ENCODE measurements at places on chromosomes 7 and 10.

DNA sequence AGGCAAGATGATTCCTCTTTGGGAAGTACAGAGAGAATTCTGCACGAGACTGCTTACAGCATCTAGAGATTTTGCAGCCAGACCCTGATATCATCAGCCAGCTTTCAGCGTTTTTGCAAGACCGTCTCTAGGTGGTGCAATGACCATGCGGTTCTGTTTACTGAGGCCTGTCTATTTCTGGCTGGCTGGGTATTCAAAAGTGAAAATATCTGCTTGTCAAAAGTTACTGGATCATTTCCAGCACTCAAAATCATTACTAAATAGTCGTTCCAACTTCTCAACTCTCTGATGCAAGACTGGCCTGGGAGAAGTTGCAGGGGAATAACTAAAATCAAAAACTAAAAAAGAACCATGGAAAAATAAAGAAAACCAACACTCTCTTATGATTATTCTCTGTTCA, 240.1 kb downstream of the ELMO1 start:
- no peaks in the 10 kb centered on the region for H3K27me3 ChIP-seq
- H3K27ac ChIP-seq = no peak overlapping the region
- H3K4me1 ChIP-seq = no peaks in the 10 kb centered on the region
- peak; percentile 38 for DNase-seq
- H3K36me3 ChIP-seq = no peaks in the 10 kb centered on the region

- H3K27ac ChIP-seq = no peak overlapping the region
- no peaks in the 10 kb centered on the region for H3K4me1 ChIP-seq
- H3K27me3 ChIP-seq = no peaks in the 10 kb centered on the region
- peak; percentile 45 for DNase-seq
- H3K4me3 ChIP-seq = no peak overlapping the region
- H3K36me3 ChIP-seq = no peaks in the 10 kb centered on the region
Observed at GRCh38 chr7:113267885-113268284, 149.5 kb upstream of the SMIM30 start.

- no peak overlapping the region for H3K27ac ChIP-seq
- no peaks in the 10 kb centered on the region for H3K36me3 ChIP-seq
- no peak overlapping the region for H3K4me3 ChIP-seq
- H3K4me1 ChIP-seq = peaks cover 15% of the 10 kb centered on the region
- peaks cover 3% of the 10 kb centered on the region for H3K27me3 ChIP-seq
Observed at GRCh38 chr10:71594934-71595571, 124.5 kb downstream of the C10orf105 start.

DNA sequence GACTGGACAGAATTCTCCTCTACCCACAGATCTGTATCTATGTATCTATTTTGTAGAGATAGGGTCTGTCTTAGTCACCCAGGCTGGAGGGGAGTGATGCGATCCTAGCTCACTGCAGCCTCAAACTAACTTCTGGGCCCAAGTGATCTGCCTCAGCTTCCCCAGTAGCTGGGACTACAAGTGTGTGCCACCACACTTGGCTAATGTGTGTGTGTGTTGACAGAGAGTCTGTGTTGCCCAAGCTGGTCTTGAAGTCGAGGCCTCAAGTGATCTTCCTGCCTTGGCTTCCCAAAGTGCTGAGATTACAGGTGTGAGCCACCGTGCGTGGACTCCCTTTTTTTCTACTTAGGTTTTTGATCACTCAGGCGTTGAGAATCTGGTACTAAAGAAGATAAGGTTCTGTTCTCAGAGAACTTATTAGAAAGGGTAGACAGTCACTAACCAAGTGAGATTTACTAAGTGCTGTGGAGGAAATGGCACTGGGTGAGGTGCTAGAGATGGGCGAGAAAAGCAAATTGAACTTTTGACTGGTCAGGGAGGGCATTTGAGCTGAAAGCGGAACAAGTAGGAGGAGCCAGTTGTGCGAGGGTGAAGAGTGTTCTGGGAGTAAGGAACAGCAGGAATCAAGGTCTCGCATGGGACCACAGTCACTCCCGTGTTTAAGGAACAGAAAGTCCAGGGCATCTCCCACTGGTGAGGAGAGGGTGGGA, 18.0 kb downstream of the NDUFB2 start:
- no peak overlapping the region for H3K27ac ChIP-seq
- no peaks in the 10 kb centered on the region for H3K27me3 ChIP-seq
- H3K36me3 ChIP-seq = no peaks in the 10 kb centered on the region
- H3K4me3 ChIP-seq = no peak overlapping the region

GRCh38 chr10:18822156-18822555, 162.9 kb downstream of the ARL5B start:
- H3K27me3 ChIP-seq = no peaks in the 10 kb centered on the region
- peak; percentile 21 for DNase-seq
- no peak overlapping the region for H3K4me3 ChIP-seq
- H3K36me3 ChIP-seq = no peaks in the 10 kb centered on the region
- no peaks in the 10 kb centered on the region for H3K4me1 ChIP-seq

DNA sequence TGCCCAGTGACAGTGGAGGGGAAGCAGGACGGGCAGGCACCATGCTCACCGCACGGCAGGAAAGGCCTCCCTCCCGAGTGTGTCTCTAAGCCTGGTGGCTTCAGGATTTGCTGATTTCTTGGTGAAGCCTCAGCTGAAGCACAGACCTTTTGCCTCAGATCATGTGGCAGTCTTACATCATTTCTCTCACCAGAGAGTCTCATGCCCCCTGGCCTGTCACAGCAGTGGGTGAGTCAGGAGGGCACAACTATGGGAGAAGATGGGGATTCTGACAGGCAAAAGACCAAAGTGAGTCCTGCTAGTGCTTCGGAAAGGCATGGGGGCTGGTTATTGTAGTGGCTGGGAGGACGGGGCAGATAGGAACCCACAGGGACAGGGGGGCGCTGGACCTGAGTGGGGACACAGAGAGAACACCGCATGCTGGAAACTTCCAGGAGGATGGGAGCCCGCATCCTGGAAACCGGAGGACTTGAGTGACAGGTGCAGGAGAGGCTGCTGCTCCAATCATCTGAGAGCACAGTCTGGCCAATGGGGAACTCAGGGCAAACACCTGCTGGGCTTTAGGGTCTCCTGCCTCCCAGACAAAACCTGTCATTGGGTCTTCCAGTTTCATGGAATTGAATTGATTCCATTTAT, 166.8 kb downstream of the ADARB2 start:
- H3K27ac ChIP-seq = no peak overlapping the region
- no peak overlapping the region for H3K4me3 ChIP-seq
- H3K36me3 ChIP-seq = no peaks in the 10 kb centered on the region
- DNase-seq = no peak
- no peaks in the 10 kb centered on the region for H3K27me3 ChIP-seq
- no peaks in the 10 kb centered on the region for H3K4me1 ChIP-seq

GRCh38 chr7:20232848-20233247, 15.7 kb upstream of the MACC1 start:
- no peaks in the 10 kb centered on the region for H3K27me3 ChIP-seq
- H3K4me1 ChIP-seq = peaks cover 21% of the 10 kb centered on the region
- DNase-seq = no peak
- no peaks in the 10 kb centered on the region for H3K36me3 ChIP-seq

- no peak overlapping the region for H3K27ac ChIP-seq
- DNase-seq = no peak
- no peaks in the 10 kb centered on the region for H3K27me3 ChIP-seq
Observed at GRCh38 chr10:129369566-129369965, 97.5 kb upstream of the MGMT start.

DNA sequence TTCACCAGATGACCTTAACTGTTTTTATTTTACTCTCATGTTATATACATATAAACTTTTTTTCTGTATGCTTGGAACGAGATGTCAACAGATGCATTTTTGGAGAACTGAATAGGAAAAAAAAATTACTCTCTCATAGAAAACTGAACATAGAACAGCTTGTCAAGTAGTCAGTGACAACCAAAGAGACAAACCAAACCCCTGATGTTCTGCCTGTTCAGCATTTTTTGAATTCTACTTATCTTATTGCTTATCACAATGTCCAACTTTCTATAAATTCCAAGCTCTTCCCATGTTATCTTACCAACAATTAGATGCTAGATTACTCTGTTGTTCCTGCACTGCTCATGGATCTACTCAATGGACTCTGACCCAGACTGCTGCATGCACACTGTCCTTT, 95.2 kb downstream of the VPS41 start:
- no peak for DNase-seq
- no peaks in the 10 kb centered on the region for H3K27me3 ChIP-seq
- H3K36me3 ChIP-seq = no peaks in the 10 kb centered on the region
- H3K4me1 ChIP-seq = no peaks in the 10 kb centered on the region
- H3K27ac ChIP-seq = no peak overlapping the region

DNA sequence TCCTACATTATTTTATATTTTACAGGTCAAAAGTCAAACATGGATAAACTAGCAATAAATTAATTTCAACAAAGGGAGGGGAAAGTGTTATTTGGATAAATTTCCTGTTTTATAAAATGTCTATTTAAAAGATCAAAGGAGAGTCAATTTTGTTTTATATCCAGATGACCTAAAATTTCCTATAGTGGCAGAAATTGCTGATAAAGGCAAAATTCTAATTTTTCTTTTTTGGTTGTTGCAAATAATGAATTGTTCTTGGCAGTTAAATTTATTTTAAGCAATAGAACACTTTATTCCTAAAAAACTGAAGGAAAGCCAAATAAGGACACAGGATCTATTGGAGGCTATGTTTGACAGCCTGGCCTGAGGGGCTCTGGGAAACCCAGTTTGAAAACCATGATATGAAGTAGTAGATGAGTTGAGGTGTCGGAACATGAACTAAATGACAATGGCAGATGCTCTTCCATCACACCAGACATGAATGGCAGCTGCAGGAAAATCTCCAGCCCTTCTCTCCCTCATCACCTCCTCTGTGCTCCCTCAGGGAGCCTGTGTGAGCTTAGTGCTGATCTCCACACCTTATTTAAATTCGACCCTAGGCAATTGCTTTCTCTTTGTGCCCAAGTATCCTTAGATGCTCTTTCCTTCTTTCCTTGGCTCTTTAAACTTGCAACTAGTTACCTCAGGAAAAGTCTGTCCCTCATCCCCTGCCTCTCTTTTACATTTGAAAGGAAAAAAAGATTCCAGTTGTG, 395.0 kb downstream of the THSD7A start:
- DNase-seq = no peak
- no peaks in the 10 kb centered on the region for H3K27me3 ChIP-seq
- H3K36me3 ChIP-seq = no peaks in the 10 kb centered on the region
- no peak overlapping the region for H3K27ac ChIP-seq
- no peaks in the 10 kb centered on the region for H3K4me1 ChIP-seq

- no peak overlapping the region for H3K4me3 ChIP-seq
- no peak for DNase-seq
- H3K27me3 ChIP-seq = no peaks in the 10 kb centered on the region
- no peak overlapping the region for H3K27ac ChIP-seq
- no peaks in the 10 kb centered on the region for H3K36me3 ChIP-seq
Observed at GRCh38 chr10:15306735-15307280, 64.3 kb downstream of the FAM171A1 start.

DNA sequence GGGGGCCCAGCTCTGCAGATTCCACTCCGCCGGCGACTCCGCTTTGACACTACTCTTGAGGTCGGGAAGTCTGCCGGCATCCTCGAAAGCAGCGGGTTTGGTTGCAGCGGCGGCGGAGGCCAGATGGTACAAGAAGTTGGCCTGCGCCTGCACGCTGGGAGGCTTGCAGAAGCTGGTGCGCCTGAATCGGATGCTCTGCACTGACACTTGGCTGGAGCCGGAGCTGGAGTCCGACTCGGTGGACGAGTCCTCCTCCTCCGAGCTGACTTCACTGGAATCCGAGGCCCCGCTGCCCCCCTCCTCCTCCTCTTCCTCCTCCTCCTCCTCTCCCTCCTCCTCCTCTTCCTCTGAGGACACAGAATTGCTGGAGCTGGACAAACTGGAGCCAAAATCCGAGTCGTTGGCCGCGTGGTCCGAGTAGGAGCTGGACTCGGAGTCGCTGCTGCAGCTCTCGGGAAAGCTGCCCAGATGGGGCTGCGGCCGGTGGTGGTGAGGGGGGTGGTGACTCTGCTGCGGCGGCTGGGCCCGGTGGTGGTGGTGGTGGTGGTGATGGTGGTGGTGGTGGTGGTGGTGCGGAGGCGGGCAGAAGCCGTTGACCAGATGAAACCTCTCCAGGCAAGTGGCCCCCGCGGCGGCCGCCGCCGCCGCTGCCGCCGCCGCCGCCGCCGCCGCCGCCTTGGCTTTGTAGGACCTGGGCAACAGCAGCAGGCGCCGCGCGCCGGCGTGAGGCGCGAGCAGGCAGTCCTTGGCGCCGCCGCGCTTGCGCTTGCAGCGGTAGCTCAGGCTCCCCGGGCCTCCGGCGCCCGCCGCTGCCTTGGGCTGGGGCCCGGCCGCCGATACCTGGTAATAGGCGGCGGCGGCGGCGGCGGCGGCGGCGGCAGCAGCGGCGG, 9.0 kb downstream of the SKIDA1 start:
- H3K36me3 ChIP-seq = no peaks in the 10 kb centered on the region
- H3K27me3 ChIP-seq = no peaks in the 10 kb centered on the region
- H3K4me1 ChIP-seq = peaks cover 57% of the 10 kb centered on the region
- H3K4me3 ChIP-seq = peak overlapping the region; percentile 70
- peak; percentile 67 for DNase-seq

DNA sequence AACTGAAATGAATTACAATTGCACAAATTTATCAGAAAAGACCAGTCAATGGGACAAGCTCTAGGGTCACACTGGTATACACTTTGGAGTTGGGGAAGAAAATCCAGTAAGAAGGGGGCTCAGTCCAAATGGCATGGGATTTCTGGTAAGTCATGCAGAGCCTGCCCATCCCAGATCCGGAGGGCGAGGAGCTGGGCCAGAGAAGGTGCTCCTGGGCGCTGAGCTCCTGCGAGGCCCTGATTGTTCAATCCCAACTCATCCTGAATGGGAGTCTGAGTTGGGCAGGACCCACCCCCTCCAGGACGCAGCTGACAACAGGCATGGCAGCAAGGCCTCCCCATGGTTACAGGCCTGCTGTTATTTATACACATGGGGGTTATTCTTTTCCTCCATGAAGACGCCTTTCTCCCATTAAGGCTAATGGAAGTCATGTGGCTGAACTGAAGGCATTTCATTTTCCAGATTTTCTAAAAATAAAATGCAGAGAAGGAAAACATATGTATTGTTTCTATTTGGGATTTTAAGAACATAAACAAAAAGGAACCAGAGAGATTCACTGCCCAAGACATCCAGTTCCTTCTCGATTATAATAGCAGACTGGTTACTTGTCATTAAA, 91.1 kb upstream of the ADAM12 start:
- H3K27ac ChIP-seq = no peak overlapping the region
- no peaks in the 10 kb centered on the region for H3K36me3 ChIP-seq
- H3K4me1 ChIP-seq = peaks cover 4% of the 10 kb centered on the region

DNA sequence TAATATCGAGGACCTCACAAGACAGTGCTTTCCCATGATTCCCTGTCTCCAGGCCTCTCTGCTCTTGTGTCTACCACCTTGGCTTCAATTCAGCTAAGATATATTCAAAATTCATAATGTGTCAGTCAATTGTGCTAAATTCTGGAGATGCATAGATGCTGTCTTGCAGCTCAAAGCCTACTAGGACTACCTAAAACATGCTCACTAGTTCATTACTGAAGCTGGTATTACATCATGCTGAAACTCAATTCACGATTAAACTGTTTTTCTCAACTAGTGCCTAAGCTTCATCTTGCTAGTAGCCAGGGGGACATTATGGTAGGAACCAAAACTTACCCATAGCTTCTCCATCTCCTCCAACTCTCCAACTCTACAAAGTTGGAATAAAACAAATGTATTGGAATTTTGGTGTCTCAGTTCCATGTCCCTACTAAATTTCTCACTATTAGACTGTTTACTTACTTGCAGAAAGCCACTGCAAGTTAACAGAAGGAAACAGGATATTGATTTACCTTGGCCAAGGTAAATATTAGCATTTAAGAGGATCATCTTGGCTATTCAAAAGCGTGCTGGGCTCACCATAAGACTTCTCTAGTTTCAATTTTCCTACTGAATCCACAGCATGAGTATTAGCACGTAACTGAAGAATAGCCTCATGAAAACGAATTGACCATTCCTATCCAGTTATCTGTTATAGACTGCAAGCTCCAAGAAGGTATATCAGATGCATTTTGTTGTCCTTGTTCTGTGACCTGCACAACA, 53.6 kb downstream of the CREB3L2 start:
- no peak overlapping the region for H3K27ac ChIP-seq
- DNase-seq = no peak
- peaks cover 23% of the 10 kb centered on the region for H3K4me1 ChIP-seq
- no peaks in the 10 kb centered on the region for H3K27me3 ChIP-seq
- H3K4me3 ChIP-seq = no peak overlapping the region
